ENCODE measurements at places on chromosomes 1 and 21.

- DNase-seq, result no peak
These were observed 180.4 kb downstream of the FGGY start for GRCh38 chr1:59477286-59477685.

GRCh38 chr1:207404849-207405525 is 49.1 kb upstream of the CR2 start:
- peak; percentile 24 for DNase-seq

GRCh38 chr1:236287757-236288619 is 6.2 kb upstream of the ERO1B start:
- DNase-seq, result no peak

- no peak for DNase-seq
These were observed 5.0 kb downstream of the FYB2 start for GRCh38 chr1:56814205-56814604.

GRCh38 chr1:56359056-56359455 is 220.3 kb downstream of the PLPP3 start:
- no peak for DNase-seq
